Tracheal epithelial cell (primary cell): ENCODE measurements at places on chromosomes 13 and 19. TPM values are rescaled to one million over a fixed set of nuclear protein-coding genes. Genes with fewer than 3 reads are reported as not detected.

The CNFN gene
- 0.72 TPM in 1 of 2 replicates, not detected in the other for total RNA-seq

The APOC4 gene
- total RNA-seq: not detected in 2 replicates

The GNA15 gene
- 98.0 and 207 TPM in 2 replicates for total RNA-seq

The KCNN1 gene
- total RNA-seq: not detected in 2 replicates

The CFD gene
- 8.5 and 8.9 TPM in 2 replicates for total RNA-seq

The ERCC5 gene
- total RNA-seq: 34.0 and 51.8 TPM in 2 replicates

The LHB gene
- 1.9 TPM in 1 of 2 replicates, not detected in the other for total RNA-seq

The CEACAM4 gene
- not detected in 2 replicates for total RNA-seq

The LYL1 gene
- total RNA-seq: 0.72 and 4.3 TPM in 2 replicates

The CEACAM5 gene
- total RNA-seq: 8.3 TPM in 1 of 2 replicates, not detected in the other

The JAK3 gene
- 0.43 and 1.4 TPM in 2 replicates for total RNA-seq

The ZNF85 gene
- total RNA-seq: 2.2 and 3.6 TPM in 2 replicates

The C1QTNF9 gene
- total RNA-seq: not detected in 2 replicates

The FBN3 gene
- total RNA-seq: not detected in 2 replicates

The BEST2 gene
- total RNA-seq: not detected in 2 replicates

The ZNF132 gene
- 4.0 and 5.5 TPM in 2 replicates for total RNA-seq

The SUGP2 gene
- total RNA-seq: 18.8 and 22.7 TPM in 2 replicates

The MEIOSIN gene
- not detected in 2 replicates for total RNA-seq

The PPP1R12C gene
- total RNA-seq: 18.1 and 26.5 TPM in 2 replicates

The C19orf85 gene
- not detected in 2 replicates for total RNA-seq

The C19orf25 gene
- 33.7 and 37.8 TPM in 2 replicates for total RNA-seq

The S1PR4 gene
- 0.24 and 0.85 TPM in 2 replicates for total RNA-seq

The ADAMTSL5 gene
- total RNA-seq: 4.5 and 8.9 TPM in 2 replicates

The CTXN1 gene
- 8.2 TPM in 1 of 2 replicates, not detected in the other for total RNA-seq

The MISP3 gene
- total RNA-seq: 0.64 and 0.72 TPM in 2 replicates

The ELSPBP1 gene
- not detected in 2 replicates for total RNA-seq

The HSH2D gene
- 0.43 and 0.96 TPM in 2 replicates for total RNA-seq

The NCAN gene
- total RNA-seq: not detected in 2 replicates
